ENCODE measurements at places on chromosomes 12 and 14. TPM values are rescaled to one million over a fixed set of nuclear protein-coding genes. Genes with fewer than 3 reads are reported as not detected.

- H3K4me3 ChIP-seq = no peak overlapping the region
- H3K4me1 ChIP-seq = peaks cover 18% of the 10 kb centered on the region
- no peak overlapping the region for H3K27ac ChIP-seq
- no peaks in the 10 kb centered on the region for H3K36me3 ChIP-seq
- H3K27me3 ChIP-seq = no peaks in the 10 kb centered on the region
Observed at GRCh38 chr12:92551853-92552397, 150.9 kb upstream of the PLEKHG7 start.

The SNAPC1 gene
- polyA plus RNA-seq = 4.2 TPM

DNA sequence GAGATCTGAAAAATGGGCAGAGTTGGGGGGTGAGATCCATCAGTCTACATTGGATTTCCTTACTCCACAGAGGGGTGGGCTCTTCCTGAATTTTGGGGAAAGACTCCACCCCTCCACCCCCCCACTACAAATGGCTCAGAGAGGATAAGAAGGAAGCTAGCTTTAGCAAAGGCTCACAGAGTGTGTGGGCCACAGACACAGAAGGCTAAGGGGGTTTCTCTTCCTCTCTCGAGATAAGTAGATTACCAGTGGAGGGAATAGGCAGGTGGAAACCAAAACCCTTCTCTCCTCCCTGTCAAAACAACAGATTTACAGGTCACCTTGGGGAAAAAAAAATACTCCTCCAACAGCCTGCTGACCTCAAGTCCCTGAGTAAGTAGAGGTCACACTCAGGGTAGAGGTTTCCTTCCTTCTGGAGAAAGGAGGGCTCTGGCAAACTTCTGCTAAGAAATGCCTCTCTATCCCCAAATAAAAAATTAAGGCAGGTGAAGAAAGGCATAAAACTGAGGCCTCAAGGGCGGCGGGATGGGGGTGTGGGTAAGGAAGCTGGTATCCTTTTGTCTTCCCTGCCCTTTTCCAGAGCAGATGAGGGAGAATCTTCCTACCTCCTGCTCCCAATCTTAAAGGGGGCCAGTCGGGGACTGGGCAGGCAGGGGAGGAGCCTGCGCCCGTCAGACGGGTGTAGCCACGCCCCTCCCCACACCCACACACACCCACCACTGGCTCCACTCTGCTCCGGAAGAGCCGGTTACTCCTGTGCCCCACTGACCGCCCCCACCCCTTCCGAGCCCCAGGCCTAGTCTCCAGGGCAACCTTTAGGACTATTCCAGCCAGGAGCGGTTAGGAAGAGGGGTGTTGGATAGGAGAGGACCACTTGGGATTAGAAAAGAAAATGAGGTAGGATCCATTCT, 1.9 kb upstream of the BAZ2A start:
- peak; percentile 66 for DNase-seq
- peak overlapping the region; percentile 80 for H3K4me3 ChIP-seq
- H3K36me3 ChIP-seq = no peaks in the 10 kb centered on the region
- H3K4me1 ChIP-seq = peaks cover 77% of the 10 kb centered on the region

The TCTN2 gene
- 1.9 TPM for polyA plus RNA-seq

DNA sequence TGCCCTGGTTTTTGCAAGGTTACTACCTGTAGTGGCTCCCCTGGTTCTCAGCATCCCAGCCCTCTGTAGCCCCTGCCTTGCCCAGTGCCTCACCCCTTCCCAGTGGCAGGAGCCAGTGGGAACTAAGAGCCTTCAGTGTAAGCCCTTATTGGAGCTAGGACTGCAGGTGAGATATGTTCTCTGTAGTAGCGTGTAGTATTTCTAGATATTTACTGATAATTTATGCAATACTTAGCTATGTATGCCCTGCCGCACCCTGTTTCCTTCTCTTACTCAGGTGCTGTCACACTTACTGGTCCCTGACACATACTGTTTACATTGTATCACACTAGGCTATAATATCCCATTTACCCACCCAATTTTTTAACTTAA, 3.6 kb downstream of the BMAL2 start:
- peaks cover 12% of the 10 kb centered on the region for H3K4me1 ChIP-seq
- no peak overlapping the region for H3K27ac ChIP-seq
- DNase-seq = no peak
- no peaks in the 10 kb centered on the region for H3K36me3 ChIP-seq
- H3K27me3 ChIP-seq = peaks cover 21% of the 10 kb centered on the region
- H3K4me3 ChIP-seq = no peak overlapping the region

GRCh38 chr12:132264086-132265010, 65.0 kb downstream of the GALNT9 start:
- no peak overlapping the region for H3K27ac ChIP-seq
- H3K27me3 ChIP-seq = no peaks in the 10 kb centered on the region
- no peaks in the 10 kb centered on the region for H3K4me1 ChIP-seq
- H3K36me3 ChIP-seq = no peaks in the 10 kb centered on the region
- H3K4me3 ChIP-seq = no peak overlapping the region
- no peak for DNase-seq

GRCh38 chr14:51119411-51120051, 24.6 kb upstream of the TRIM9 start:
- no peak overlapping the region for H3K27ac ChIP-seq
- no peak for DNase-seq
- H3K27me3 ChIP-seq = peaks cover 8% of the 10 kb centered on the region
- no peaks in the 10 kb centered on the region for H3K36me3 ChIP-seq

DNA sequence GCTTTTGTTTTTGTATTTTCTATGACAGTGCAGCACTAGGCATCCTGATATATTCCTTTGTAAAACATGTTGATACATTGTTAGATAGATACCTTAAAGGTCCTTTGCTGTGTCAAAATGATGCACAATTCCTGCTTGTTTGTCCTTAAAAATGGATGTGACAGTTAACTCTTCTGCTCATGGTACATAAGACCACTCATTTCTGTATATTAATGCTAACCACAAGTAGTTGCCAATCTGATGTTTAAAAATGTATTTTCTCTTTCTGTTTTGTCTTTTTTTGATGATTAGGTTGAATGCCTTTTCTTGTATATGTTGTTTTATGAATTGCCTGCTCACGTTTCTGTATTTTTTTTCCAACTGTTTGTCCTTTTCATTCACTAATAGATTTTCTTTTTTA, 35.1 kb downstream of the ATF7IP start:
- H3K27me3 ChIP-seq = no peaks in the 10 kb centered on the region
- peak overlapping the region; percentile 81 for H3K4me3 ChIP-seq
- peaks cover 79% of the 10 kb centered on the region for H3K4me1 ChIP-seq
- no peaks in the 10 kb centered on the region for H3K36me3 ChIP-seq

The YBX3 gene
- polyA plus RNA-seq = 2.3 TPM

The MYH6 gene
- not detected for polyA plus RNA-seq

The TIMELESS gene
- polyA plus RNA-seq = 5.1 TPM

- no peak overlapping the region for H3K27ac ChIP-seq
- no peak overlapping the region for H3K4me3 ChIP-seq
- no peaks in the 10 kb centered on the region for H3K4me1 ChIP-seq
- H3K27me3 ChIP-seq = peaks cover 11% of the 10 kb centered on the region
- H3K36me3 ChIP-seq = no peaks in the 10 kb centered on the region
- no peak for DNase-seq
Observed at GRCh38 chr12:105267711-105268110, 31.7 kb upstream of the APPL2 start.

The SLC17A8 gene
- polyA plus RNA-seq = not detected

- no peak overlapping the region for H3K27ac ChIP-seq
- no peaks in the 10 kb centered on the region for H3K4me1 ChIP-seq
- peaks cover 60% of the 10 kb centered on the region for H3K36me3 ChIP-seq
- DNase-seq = no peak
- H3K27me3 ChIP-seq = no peaks in the 10 kb centered on the region
Observed at GRCh38 chr12:105226219-105226618, 9.8 kb downstream of the APPL2 start.

The RNASE1 gene
- not detected for polyA plus RNA-seq

The SYNE3 gene
- 4.1 TPM for polyA plus RNA-seq

The HSPA2 gene
- 0.48 TPM for polyA plus RNA-seq

DNA sequence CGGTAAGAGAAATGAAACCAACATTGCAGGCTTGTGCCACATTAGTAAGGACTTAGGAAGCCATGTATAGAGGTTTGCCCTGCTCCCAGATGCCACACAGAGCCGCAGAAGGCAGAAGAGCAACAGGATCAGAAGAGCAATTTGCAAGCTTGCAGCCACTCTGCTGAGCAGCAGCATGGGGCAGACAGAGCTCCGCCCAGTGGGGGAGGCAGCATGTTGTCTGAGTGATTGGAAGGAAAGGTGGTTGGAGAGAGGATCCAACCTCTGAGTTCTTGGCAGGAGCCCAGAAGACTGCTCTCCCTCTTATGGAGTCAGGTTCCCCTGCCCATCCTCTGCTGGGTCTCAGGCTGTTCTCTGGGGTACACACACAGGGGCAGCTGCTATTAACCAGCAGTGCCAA, 2.3 kb upstream of the KRT6A start:
- no peaks in the 10 kb centered on the region for H3K4me1 ChIP-seq
- H3K27me3 ChIP-seq = peaks cover 10% of the 10 kb centered on the region
- no peak for DNase-seq
- H3K27ac ChIP-seq = no peak overlapping the region
- no peak overlapping the region for H3K4me3 ChIP-seq
- H3K36me3 ChIP-seq = no peaks in the 10 kb centered on the region

The CCND2 gene
- 60.1 TPM for polyA plus RNA-seq

The SPTSSA gene
- polyA plus RNA-seq = 8.1 TPM

The NDRG2 gene
- polyA plus RNA-seq = 18.7 TPM

The RTN1 gene
- not detected for polyA plus RNA-seq

DNA sequence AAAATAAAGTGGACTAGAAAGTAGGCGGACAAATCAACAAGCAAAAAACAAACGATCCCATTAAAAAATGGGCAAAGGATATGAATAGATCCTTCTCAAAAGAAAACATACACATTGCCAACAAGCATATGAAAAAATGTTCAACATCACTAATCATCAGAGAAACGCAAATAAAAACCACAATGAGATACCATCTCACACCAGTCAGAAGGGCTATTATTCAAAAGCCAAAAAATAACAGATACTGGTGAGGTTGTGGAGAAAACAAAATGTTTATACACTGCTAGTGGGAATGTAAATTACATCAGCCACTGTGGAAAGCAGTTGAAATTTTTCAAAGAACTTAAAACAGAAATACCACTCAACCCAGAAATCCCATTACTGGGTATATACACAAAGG, 70.3 kb downstream of the RPS6KA5 start:
- no peak for DNase-seq
- no peaks in the 10 kb centered on the region for H3K4me1 ChIP-seq
- peaks cover 5% of the 10 kb centered on the region for H3K36me3 ChIP-seq
- H3K27me3 ChIP-seq = no peaks in the 10 kb centered on the region
- H3K27ac ChIP-seq = no peak overlapping the region

The C12orf50 gene
- not detected for polyA plus RNA-seq

The CALCOCO1 gene
- 119 TPM for polyA plus RNA-seq

GRCh38 chr12:26132866-26133265, 8.0 kb upstream of the BHLHE41 start:
- no peaks in the 10 kb centered on the region for H3K4me1 ChIP-seq
- H3K27ac ChIP-seq = no peak overlapping the region
- no peak for DNase-seq
- H3K4me3 ChIP-seq = no peak overlapping the region
- peaks cover 41% of the 10 kb centered on the region for H3K27me3 ChIP-seq

- no peaks in the 10 kb centered on the region for H3K36me3 ChIP-seq
- no peak for DNase-seq
- peaks cover 2% of the 10 kb centered on the region for H3K27me3 ChIP-seq
- no peak overlapping the region for H3K27ac ChIP-seq
- no peaks in the 10 kb centered on the region for H3K4me1 ChIP-seq
- H3K4me3 ChIP-seq = no peak overlapping the region
Observed at GRCh38 chr12:75585330-75585729, 73.9 kb upstream of the KRR1 start.

GRCh38 chr14:51094282-51094821, 553 bp downstream of the TRIM9 start:
- H3K36me3 ChIP-seq = no peaks in the 10 kb centered on the region
- no peak overlapping the region for H3K27ac ChIP-seq
- H3K4me3 ChIP-seq = peak overlapping the region; percentile 54
- peaks cover 23% of the 10 kb centered on the region for H3K4me1 ChIP-seq

DNA sequence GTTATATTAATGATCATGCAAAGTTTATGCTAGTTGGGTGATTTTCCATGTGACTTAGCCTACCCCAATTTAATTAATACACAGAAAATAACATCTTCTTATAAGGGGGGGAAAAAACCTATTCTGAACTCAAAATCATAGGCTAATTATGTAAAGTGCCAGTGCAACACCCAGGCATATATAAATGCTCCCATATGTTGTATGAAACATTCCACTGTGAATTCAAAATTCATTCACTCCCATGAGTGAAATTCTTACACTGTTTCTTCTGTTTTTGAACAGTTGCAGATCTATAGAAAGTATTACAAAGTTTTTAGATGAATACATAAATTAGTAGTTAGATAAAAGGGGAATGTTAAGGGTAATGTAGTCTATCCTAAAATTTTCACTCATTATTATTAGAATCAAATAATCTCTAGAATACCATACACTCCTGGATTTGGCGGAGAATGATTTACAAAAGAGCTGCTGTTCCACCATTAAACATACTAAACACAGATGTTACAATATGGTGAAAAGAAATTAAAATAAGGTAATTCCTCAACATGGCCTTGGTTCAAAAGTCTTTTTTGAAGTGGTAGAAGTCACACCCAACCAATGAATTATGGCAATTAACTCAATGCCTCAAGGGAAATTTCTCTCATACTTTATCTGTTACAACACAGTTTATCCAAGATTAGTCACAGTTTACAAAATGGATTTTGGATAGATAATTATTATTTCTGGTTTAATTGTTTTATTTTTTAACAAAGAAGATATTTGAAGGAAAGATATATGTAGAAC, 454.1 kb upstream of the FLRT2 start:
- no peak overlapping the region for H3K4me3 ChIP-seq
- H3K36me3 ChIP-seq = no peaks in the 10 kb centered on the region
- H3K27ac ChIP-seq = no peak overlapping the region
- H3K27me3 ChIP-seq = no peaks in the 10 kb centered on the region

- no peaks in the 10 kb centered on the region for H3K36me3 ChIP-seq
- H3K27me3 ChIP-seq = no peaks in the 10 kb centered on the region
- H3K27ac ChIP-seq = no peak overlapping the region
- no peak overlapping the region for H3K4me3 ChIP-seq
- no peak for DNase-seq
Observed at GRCh38 chr14:39956372-39956771, 524.1 kb upstream of the FBXO33 start.

- DNase-seq = peak; percentile 33
- H3K27ac ChIP-seq = peak overlapping the region; percentile 61
- no peaks in the 10 kb centered on the region for H3K36me3 ChIP-seq
- H3K27me3 ChIP-seq = no peaks in the 10 kb centered on the region
Observed at GRCh38 chr14:68369281-68370056, 423.4 kb downstream of the ZFP36L1 start.

GRCh38 chr14:21077672-21078071, 7.6 kb downstream of the ARHGEF40 start:
- no peak overlapping the region for H3K27ac ChIP-seq
- no peaks in the 10 kb centered on the region for H3K36me3 ChIP-seq
- DNase-seq = no peak
- peaks cover 6% of the 10 kb centered on the region for H3K27me3 ChIP-seq

GRCh38 chr14:81805785-81806184, 272.1 kb upstream of the SEL1L start:
- H3K27me3 ChIP-seq = no peaks in the 10 kb centered on the region
- no peak overlapping the region for H3K27ac ChIP-seq
- H3K4me1 ChIP-seq = no peaks in the 10 kb centered on the region
- no peaks in the 10 kb centered on the region for H3K36me3 ChIP-seq
- H3K4me3 ChIP-seq = no peak overlapping the region

- no peak overlapping the region for H3K27ac ChIP-seq
- H3K4me3 ChIP-seq = no peak overlapping the region
- no peaks in the 10 kb centered on the region for H3K27me3 ChIP-seq
- H3K4me1 ChIP-seq = no peaks in the 10 kb centered on the region
- DNase-seq = no peak
Observed at GRCh38 chr12:72673853-72674252, 401.7 kb downstream of the TRHDE start.

GRCh38 chr14:104107611-104108569, 22.4 kb downstream of the ASPG start:
- H3K27me3 ChIP-seq = no peaks in the 10 kb centered on the region
- no peak for DNase-seq
- no peak overlapping the region for H3K4me3 ChIP-seq
- H3K36me3 ChIP-seq = no peaks in the 10 kb centered on the region

Measured in CD4-positive, CD25-positive, alpha-beta regulatory T cell (primary cell).